ENCODE measurements at places on chromosomes 7 and 10.

GRCh38 chr7:25167262-25167843, 42.3 kb upstream of the CYCS start:
- DNase-seq = no peak

DNA sequence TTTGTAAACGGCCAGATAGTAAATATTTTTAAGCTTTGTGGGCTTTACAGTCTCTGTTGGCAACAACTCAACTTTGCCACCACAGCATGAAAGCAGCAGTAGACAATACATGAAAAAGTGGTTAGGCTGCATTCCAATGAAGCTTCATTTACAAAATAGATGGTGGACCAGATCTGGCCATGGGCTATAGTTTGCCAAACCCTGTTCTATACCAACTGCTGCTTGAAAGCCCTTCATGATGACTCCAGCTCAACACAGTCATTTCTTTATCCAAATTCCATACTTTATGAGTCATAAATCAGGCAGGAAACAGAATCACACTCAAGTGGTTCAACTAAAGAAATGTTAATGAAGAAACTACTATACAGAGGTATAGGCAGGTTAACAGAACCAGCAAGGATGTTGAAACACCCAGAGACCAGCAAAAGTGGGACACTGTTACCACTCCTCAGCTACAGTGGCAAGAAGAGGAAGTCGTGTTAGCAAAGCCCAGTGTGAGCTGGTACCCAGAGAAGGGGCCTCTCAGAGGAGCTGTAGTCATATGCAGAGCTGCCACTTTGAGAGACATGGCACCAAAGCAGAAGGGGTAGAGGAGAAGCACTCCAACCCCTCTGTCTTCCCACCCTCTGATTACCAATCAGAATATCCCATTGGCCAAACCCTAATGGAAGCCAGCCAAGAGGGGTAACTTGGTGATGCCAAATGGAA, 72.5 kb downstream of the PRLHR start:
- DNase-seq = no peak

DNA sequence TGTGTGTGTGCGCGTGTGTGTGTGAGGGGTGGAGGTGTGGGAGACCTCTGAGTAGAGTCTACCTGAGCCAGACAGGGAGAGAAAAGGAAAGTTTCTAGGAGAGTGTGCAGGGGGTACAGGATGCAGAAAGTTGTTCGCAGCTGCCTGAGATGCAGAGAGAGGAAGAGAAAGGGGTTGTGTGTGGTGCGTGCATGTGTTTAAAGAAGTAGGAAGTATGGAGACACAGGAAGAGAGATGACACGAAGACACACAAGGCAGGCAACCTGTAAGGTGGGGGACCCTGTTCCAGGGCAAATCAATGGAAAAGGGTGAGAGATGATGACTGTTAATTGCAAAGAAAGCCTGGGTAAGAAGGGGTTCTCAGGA, 52.2 kb downstream of the C10orf105 start:
- no peak for DNase-seq

DNA sequence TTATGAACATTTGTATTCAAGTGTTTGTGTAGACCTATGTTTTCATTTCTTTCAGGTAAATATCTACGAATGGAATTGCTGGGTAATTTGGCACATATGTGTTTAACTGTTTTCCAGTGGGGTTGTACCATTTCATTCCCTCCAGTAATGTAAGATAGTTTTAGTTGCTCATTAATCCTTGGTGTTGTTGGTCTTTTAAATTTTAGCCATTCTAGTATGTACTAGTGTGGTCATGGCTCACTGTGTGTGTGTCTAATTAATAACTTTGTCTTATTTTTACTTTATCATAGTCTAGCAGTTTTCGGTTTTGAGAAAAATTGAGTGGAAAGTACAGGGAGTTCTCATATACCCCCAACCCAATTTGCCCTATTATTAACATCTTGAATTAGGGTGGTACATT, 278.8 kb downstream of the CAMK1D start:
- DNase-seq = no peak

Data from activated naive CD4-positive, alpha-beta T cell treated with Interleukin-2 at 50 U/mL for 16 hours (primary cell).